ENCODE measurements at places on chromosomes 5 and 9. TPM values are rescaled to one million over a fixed set of nuclear protein-coding genes. Genes with fewer than 3 reads are reported as not detected.

Gene WDR31
- 1.6 TPM for total RNA-seq

Gene MARCHF11
- total RNA-seq: not detected

Gene FAM78A
- 0.44 TPM for total RNA-seq

Gene IFNA1
- total RNA-seq: not detected

Gene TAF11L4
- not detected for total RNA-seq

Gene HAPLN1
- not detected for total RNA-seq

Gene SPINK6
- total RNA-seq: 0.27 TPM

Gene PCDHB7
- total RNA-seq: not detected

Gene CARD6
- 2.3 TPM for total RNA-seq

Gene GRM6
- not detected for total RNA-seq

Gene KCNN2
- 0.14 TPM for total RNA-seq

Gene RNF183
- total RNA-seq: not detected

Gene CFAP157
- 0.08 TPM for total RNA-seq

Gene LRRC19
- total RNA-seq: not detected

Gene ORM2
- not detected for total RNA-seq

Gene APBA1
- 0.15 TPM for total RNA-seq

Gene BAAT
- total RNA-seq: 0.56 TPM

Gene RASEF
- 8.3 TPM for total RNA-seq

Gene GOLGA2
- total RNA-seq: 51.2 TPM

Gene DNAH5
- total RNA-seq: 2.0 TPM

Gene MCCC2
- total RNA-seq: 42.6 TPM

Gene SPATA31C1
- total RNA-seq: not detected

Gene EIF4E1B
- total RNA-seq: not detected

Gene TMEM232
- not detected for total RNA-seq

Gene KLF4
- 36.8 TPM for total RNA-seq

Gene BTNL8
- not detected for total RNA-seq

Gene HRCT1
- total RNA-seq: 0.18 TPM

Gene ZBTB6
- 4.7 TPM for total RNA-seq

Gene MPDZ
- 12.2 TPM for total RNA-seq

Measured in A549 treated with dexamethasone at 1 μM for 4 hours (cell line).